ENCODE measurements at places on chromosomes 13 and 19. TPM values are rescaled to one million over a fixed set of nuclear protein-coding genes. Genes with fewer than 3 reads are reported as not detected.

Gene COX6B2
- 3.3 TPM for total RNA-seq

Gene PLIN4
- 1.8 TPM for total RNA-seq

Gene ZNF99
- total RNA-seq: not detected

DNA sequence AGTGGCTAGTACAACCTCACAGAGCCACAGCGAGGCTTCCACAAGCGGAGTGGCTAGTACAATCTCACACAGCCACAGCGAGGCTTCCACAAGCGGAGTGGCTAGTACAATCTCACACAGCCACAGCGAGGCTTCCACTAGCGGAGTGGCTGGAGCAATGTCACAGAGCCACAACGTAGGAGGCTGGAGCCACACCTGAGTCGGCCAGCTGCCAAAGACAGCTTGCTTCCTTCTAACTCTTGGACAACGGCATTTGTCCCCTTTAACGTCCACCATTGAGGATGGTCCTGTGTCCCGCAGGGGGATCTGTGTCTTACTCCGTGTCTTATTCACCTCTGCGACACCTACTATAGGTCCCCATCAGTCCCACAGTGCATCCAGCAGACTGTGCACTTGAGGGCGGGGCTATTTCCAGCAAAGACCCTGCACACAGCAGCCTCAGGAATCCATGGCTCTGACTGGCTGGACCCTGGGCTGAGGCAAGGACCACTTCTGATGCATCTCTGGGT, 3.7 kb downstream of the ZNF787 start:
- peaks cover 10% of the 10 kb centered on the region for H3K36me3 ChIP-seq
- H3K27ac ChIP-seq: no peak overlapping the region
- H3K4me3 ChIP-seq: no peak overlapping the region

DNA sequence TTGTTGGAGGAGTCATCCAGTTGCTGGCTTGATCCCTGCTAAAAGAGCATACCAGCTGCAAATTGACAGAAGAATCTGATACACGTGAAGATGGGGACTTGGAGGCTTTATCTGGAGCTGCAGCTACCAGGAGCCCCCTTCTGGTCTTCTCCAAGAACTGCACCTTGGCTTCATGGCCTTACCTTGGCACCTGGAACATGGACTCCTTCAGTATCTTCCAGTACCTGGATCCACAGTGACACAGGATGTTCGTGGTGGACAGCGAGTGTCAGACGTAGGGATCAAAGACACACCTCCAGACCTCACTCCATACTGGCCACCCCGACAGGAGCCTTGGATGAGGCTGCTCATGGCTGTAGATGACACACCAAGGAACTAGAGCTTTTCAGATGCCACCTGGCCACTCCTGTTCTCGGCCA, 9.9 kb upstream of the ACSBG2 start:
- H3K36me3 ChIP-seq: no peaks in the 10 kb centered on the region
- H3K27ac ChIP-seq: no peak overlapping the region
- no peaks in the 10 kb centered on the region for H3K27me3 ChIP-seq
- no peaks in the 10 kb centered on the region for H3K4me1 ChIP-seq

DNA sequence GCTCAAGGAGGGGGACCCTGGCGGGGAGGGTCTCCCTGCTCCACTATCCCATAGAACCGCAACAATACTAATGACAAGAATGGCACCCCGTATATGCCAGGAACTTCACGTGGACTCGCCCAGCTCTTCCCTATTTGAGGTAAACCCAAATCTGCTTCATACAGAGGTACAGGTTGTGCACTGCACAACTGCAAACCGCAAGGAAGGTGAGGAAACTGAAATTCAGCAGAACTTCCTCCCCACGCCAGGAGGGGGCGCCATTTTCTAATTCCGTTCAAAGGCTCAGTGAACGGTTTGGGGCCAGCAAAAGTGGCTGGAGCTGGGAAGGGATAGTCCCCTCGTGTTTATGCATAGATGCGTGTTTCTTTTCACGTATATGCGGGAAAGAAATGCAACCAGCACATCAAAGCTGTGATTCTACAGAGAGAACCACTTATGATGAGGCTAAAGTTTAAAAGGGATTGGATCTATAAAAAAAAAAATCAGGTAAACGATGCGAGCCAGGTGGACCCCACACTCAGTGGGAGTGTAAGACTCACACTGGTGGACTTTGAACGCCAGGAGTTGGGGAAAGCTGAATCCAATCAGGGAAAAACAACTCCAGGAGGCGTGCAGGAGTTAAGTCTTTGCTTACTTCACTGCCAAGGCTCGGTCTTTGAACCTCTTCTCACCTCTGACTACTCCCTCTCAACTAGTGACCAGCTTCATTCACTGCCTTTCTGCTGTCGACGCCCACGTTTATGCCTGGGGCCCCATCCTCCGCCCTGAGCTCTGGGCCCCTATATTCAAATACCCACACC, 20.3 kb downstream of the C19orf81 start:
- no peak overlapping the region for H3K27ac ChIP-seq
- H3K4me1 ChIP-seq: no peaks in the 10 kb centered on the region
- H3K27me3 ChIP-seq: peaks cover 64% of the 10 kb centered on the region
- no peak overlapping the region for H3K4me3 ChIP-seq
- no peaks in the 10 kb centered on the region for H3K36me3 ChIP-seq
- DNase-seq: no peak

Measured in PC-9 (cell line).